ENCODE measurements at places on chromosomes 1 and 21.

- DNase-seq, result no peak
These were observed 5.2 kb downstream of the ECE1 start for GRCh38 chr1:21285055-21285372.

DNA sequence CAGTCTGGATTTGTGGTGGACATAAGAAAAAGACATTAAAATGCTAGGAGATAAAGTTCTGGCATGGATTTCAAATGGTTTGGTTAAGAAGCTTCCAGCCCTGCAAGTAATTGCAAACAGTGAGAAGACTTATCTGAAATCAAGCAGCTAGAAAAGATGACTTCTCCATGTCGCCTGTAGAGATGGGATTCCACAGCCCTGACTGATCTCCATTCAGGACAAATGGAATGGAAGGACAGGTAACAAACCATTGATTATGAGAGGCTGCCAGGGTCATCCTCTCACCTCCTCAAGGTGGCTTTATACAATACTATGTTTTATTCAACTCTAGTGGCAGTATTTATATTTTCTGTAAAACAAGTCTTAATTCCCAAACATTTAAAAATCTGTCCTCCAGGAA lies 237.9 kb downstream of the HLX start:
- DNase-seq, result no peak

DNA sequence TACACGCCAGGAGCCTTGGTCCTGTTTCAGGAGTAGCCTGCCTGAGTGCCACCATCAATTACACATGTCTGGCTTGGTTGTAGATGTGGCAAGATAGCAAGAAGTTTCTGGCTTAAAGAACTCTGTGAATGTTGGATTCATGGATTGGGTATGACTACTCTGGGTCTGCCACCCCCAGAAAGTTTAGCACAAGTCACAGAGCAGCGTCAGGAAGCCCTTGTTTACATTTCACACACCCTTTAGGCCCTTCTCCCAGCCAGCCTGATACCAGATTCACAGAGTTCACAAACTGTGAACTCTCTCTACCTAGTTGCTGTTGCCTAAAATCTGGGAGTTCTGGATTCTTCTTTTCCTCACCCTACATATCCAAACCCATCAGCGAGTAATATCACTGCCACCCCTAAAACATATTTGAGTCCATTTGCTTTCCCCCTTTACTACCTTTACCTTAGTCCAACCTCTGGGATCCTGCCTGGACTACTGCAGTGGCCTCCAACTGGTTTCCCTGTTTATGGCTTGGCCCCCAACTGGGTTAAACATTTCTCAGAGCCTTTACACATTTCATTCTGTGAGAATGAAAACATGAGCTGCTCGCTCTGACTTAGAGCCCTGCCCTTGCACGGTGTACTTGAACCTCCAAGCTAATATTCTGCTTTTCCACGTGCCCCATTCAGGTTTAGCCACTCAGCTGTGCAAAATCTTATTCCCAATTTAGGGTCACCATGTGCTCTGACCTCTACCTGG lies 4.1 kb upstream of the CCDC24 start:
- DNase-seq, result no peak

DNA sequence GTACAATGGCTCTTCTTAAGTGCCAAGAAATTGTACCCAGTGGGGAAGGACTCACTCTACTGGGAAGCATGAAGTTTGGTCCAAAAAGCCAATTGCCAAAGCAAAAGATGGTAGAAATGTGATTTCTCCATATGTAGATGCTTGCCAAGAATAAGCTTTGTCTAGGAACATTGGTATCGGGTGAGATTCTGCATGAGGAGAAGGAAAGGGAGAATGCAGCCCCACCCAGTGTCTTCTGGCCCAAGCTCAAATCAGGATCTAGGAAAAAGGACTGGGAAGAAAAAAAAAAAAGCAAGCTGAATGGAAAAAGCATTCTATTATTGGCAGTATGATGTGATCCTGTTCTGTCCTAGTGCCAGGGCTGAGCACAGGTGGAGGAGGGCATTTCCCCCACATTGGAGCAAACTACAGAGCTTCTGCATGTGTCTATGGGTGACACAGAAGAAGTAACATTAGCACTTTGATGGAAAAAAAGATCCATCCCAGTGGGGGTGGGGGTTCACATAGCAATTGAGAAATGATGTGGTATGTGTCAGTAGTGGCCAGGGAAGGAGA lies 226.6 kb downstream of the KCNH1 start:
- DNase-seq, result no peak

GRCh38 chr1:18128298-18128697 lies 20.7 kb downstream of the IGSF21 start:
- no peak for DNase-seq

DNA sequence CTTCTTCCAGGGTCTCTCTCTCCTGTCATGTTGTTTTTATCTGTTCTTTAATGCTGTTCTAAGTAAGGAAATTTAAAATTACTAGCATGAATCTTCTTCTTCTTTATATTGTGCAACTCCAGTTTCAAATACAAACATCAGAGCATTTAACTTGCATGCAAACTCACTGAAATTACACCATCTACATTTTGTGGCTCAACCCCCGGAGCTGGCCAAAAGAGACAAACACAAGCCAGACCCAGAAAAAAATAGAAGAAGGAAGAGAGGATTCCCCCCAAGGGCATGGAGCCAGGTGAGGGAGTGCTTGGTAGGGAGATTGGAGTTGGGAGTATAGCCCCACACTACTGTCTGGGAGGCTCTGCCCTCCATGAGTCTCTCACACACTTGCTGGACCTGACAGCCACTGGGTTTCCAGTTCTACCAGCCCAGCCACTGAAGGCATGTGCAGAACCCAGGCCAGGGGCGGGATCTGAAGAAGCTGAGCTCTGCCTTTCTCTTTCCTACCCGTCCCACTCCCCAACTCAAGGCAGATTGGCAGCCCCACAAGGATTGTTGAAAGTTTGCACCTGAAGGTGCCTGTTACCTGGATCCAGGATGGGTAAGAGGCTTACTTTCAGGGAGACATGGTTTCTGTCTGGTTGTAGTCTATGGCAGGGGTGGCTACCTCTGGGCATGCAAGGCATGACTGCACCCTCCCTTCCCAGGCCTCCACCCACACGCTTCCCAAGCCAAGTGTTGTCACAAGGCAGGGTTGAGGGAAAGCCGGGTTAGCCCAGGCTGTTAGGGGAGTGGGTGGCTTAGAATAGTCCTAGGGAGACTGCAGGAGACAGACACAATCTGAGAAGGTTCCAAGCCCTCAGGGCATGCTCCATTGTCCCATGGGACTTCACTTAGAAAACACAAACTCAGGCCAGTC lies 297.2 kb downstream of the TGFB2 start:
- no peak for DNase-seq

DNA sequence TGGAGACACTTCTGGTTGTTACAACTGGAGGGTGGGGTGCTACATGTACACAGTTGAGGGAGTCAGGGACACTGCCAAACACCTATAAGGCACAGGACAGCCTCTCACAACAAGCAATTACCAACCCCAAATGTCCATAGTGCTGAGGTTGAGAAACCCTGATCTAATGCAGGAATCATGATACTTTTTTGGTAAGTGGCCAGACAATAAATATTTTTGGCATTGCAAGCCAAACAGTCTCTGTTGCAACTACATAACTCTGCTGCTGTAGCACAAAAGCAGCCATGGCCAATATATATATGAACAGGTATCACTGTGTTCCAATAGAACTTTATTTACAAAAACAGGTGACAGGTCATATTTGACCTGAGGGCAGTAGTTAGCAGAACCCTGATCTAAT lies 177.5 kb downstream of the ASTN1 start:
- peak; percentile 65 for DNase-seq

DNA sequence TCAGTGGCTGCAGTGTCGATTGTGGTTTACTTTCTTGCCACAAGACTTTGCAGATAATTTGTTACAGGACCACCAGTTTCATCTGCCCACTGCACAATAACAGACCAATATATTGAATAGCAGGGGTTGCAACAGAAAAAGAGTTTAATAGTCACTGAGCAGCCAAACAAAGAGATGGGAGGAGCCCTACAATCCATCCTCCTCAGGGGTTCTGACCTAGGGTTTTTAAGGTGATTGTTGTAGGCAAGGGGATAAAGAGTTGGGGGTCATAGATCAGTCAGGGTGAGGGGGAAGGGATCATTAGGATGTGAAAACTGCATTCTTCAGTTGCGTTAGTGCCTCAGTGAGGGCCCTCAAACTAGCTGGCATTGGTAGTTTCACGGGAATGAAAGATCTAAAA lies 110.7 kb upstream of the OLFM3 start:
- no peak for DNase-seq

DNA sequence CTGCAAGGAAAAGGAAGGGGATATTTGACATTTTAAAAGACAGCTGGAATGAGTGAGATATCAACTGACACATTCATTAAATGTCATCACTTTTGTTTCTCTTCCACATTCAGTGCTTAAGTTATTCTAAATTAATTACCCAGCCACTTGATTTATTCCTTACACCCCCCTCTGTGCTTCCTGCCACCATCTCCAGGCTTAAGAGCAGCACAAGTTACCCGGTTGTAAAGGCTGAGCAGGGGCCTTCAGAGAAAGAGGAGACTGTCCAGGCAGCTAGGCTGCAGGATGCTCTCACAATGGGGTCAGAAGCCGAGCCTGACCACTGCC lies 71.4 kb downstream of the SYT6 start:
- no peak for DNase-seq

DNA sequence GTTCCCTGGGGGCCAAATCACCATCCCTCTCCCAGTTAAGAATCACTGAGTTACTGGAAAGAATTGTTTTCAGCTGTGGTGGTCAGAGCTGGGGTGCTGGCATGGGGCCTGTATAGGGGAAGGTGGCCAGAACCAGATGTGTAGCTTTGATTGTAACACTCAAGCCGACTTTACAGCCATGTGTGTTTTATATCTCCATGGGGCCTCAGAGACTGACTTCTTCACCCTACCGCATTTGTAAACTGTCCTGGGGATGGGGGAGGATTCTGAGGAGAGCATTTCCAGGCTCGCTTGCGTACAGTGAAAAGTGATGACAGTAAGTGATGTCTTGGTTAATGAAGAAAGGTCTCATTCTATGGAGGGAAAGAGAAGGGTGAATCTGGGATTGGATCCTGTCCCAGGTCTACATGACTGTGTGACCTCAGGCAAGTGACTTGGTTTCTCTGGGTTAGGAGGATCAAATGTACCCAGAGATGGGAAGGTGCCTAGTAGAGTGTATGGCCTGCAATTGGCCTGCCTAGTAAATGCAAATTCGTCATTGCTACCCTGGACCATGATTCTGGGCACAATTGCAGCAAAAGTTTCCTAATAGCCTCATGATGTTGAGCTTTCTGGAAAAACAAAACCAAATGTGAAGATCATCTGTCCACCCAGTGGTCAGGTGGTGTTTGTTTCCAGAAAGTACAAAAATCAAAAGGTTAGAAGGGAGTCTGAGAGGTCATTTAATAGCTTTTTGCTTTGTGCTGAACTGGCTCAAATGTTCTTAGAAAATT lies 49.7 kb upstream of the RCC2 start:
- DNase-seq, result no peak

DNA sequence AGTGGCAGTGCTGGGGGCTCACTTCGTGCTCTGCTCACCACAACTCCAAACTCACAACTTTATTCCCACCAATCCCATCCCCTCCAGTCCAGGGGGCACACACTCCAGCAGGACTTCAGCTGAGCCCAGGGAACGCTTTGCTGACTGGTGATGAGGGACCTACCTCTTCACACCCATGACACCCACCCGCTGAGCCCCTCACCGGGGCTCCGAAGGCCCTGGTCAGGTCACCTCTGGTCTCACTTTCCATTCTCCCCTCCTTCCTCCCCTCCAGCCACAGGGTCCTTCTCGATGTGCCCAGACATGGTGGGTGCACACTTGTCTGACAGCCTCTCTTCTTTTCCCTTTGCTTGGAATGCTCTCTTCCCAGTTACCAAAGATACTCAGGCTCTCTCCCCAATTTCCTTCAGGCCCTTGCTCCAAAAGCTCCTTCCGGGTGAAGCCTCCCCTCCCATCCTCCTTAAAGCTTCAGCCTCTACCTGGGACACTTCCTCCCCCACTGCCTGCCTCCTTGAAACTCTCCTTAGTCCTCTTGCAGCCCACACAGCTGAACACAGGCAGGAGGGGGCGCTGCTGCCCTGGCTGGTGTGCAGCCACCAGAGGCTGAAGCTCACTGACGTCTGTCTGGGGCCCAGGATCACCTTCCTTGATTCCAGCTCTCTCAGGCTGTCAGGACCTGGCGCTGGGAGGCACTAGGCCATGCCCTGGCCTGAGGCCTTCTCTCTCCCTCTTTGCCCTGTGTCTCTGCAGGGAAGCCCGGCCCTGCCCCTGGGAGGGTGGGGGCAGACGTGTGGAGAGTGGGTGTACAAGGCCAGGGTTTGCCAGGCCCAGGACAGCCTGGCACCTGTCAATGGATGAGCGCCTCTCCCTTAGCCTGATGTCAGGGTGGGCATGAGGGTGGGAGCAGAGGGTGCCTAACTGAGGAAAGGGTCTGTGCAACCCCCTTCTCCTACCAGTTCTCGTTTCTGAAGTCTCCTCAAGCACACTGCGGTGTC lies 1.6 kb downstream of the KCNE1 start:
- no peak for DNase-seq

GRCh38 chr1:21297975-21298374 lies 7.7 kb upstream of the ECE1 start:
- DNase-seq, result no peak

- no peak for DNase-seq
These were observed 37.0 kb downstream of the PATJ start for GRCh38 chr1:61779231-61779630.

GRCh38 chr1:84365225-84366221 lies 32.8 kb upstream of the DNASE2B start:
- peak; percentile 99 for DNase-seq

GRCh38 chr1:9101510-9102146 lies 27.3 kb downstream of the GPR157 start:
- DNase-seq, result no peak

- no peak for DNase-seq
These were observed 2119.0 kb downstream of the MRPL39 start for GRCh38 chr21:23488245-23488644.

DNA sequence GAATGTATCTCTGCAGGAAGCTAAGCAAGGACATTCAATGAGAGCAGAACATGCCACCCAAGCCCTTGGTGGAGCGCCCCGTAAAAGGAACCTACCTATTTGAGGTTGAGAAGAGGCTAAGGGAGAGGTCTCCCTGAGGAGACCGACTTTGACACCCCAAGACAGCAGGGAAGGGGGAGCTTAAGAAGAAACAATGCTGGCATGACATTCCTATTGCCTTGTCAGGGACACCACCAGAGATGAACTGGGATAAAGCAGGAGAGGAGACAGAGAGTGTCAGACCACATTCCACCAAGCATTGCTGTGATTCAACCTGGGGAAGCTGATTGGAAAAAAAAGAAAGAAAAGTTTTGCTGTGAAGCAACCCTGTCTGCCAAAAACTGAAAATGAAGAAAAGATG lies 13.3 kb upstream of the S100A2 start:
- no peak for DNase-seq

GRCh38 chr21:24881506-24881905 lies 725.8 kb downstream of the MRPL39 start:
- DNase-seq, result peak; percentile 9

DNA sequence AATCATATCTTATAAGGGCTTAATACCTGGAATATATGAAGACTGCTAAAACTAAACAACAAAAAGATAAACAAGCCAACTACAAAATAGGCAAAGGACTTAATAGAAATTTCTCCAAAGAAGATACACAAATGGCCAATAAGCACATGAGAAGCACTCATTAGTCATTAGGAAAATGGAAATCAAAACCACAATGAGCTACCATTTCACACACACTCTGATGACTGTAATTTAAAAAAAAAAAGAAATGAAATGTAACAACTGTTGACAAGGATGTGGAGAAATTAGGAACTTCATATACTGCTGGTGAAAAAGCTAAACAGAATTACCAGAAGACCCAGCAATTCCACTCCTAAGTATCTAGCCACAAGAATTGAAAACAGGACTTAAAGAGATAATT lies 374.2 kb upstream of the ZP4 start:
- DNase-seq, result no peak

All from HS-5 (cell line).